CD4-positive, alpha-beta T cell treated with Interleukin-21 for 1 hour (primary cell): ENCODE measurements at places on chromosomes 4 and X.

- DNase-seq = no peak
These were observed 94.8 kb downstream of the TET2 start for GRCh38 chr4:105241451-105241850.

DNA sequence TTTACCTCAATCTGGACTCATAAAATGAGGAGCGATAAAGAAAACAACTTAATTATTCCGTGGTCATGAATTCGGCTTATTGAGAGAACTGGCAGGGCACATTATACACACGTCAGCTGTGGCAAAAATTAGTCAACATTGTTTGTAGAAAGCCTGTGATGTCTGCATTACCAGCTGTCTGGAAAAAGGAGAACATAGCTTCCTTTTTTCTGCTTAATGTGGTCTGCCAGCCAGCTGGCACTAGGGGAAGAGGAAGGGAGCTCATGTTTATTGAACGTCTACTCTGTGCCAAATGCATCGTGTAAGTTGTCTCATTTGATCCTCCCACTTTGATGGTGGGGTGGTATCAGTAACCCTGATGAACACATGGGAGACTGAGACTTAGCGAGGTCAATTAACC, 367.6 kb downstream of the ARHGAP24 start:
- peak; percentile 12 for DNase-seq

DNA sequence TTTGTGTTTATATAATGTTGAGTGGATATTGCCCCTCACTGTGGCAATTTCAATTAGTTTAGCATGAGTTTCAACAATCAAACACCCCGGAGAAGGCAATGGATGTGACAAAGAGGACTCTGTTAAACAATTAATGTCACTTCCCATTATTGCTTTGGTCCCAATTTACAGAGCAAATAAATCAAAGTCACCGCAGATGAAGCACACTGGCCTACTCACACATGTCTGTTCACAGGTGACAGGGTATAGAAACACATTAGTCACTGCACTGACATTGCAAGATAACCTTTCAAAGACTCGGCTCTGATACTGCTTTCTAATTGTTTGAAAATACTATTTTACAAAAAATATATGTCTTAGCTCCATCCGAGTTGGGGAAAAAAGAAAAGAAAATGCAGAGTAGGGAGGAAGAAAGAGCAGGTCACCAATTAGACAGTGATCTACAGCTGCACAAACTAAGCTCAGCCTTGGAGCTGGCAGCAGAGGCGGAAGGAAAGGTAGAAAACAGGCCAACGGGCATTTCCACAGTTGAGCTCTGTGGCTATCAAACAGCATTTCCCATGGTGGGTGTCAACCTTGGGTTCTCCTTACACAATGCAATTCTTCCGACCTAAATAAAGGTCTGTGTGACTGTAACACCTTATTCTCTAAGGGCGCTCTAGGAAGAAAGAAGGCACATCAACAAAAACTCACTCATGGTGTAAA, 53.9 kb downstream of the PPARGC1A start:
- no peak for DNase-seq

DNA sequence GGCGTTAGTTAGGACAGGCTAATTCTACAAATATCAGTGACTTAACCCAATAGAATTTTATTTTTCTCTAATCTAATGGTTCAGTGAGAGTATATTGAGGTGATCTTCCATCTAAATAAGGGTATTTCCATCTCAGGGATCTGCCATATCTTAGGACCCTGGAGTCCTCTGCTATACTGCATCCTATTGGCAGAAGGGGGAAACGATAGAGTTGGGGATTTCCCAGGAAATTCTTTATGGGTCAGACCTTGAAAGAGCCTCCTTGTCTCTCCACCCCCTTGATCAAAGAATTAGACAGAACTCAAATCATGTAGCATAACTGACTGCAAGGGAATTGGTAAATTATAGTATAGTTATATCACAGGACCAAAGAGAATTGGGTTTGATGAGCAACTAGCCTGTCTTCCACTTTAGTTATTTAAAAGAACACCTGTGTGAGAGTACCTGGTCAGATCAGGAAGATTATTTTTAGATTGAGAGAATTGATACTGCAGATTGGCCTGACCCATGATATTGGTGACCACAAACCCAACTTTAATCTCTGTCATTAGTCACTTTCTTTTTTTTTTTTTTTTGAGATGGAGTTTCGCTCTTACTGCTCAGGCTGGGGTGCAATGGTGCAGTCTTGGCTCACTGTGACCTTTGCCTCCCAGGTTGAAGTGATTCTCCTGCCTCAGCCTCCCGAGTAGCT, 25.6 kb downstream of the SMARCA5 start:
- no peak for DNase-seq

DNA sequence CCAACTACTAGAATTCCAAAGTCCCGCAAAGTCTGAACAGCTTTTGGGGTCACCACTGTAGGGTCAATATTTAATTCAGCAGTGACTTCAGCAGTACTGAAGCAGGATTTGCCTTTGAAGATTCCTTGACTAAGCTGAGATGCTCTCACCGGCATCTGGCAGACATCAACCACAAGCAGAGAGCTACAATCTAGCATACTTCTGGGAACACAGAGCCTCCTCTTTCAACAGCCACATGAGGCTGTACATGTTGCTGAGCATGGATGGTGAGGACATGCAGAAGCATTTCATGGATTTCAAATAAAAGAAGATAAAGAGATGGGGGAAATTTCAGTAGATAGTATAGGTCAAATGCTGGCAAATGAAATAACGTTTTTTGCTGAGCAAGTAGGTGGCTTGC, 6.6 kb upstream of the ASB11 start:
- no peak for DNase-seq

GRCh38 chrX:117215683-117216082, 752.9 kb upstream of the CT83 start:
- DNase-seq = no peak

DNA sequence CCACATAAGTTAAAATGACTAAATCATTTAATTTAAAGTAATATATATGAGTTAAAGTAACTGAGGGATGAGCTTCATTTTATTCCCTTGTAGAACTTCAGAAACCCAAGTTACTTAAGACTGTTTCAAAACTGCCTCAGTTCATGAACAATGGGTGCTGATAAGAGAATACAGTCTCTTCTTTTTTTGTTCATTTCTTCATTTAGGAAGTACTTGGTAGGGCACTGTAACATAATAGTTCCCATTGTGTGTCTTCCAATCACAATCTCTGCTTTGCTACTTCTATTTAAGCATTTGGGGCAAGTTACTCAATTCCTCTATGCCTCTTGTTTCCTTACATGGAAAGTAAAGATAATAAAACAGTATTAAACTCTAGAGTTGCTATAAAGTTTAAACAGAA, 50.4 kb downstream of the HHIP start:
- no peak for DNase-seq

GRCh38 chr4:7956270-7956808, 16.7 kb upstream of the AFAP1 start:
- no peak for DNase-seq

GRCh38 chrX:24990535-24990934, 25.2 kb downstream of the ARX start:
- DNase-seq = no peak

GRCh38 chr4:151276787-151277562, at the start of gene PRSS48:
TSS of gene PRSS48 (plus strand) at chr4:151277161. CDS start at chr4:151277173, 12 bp downstream.
- peak; percentile 12 for DNase-seq

DNA sequence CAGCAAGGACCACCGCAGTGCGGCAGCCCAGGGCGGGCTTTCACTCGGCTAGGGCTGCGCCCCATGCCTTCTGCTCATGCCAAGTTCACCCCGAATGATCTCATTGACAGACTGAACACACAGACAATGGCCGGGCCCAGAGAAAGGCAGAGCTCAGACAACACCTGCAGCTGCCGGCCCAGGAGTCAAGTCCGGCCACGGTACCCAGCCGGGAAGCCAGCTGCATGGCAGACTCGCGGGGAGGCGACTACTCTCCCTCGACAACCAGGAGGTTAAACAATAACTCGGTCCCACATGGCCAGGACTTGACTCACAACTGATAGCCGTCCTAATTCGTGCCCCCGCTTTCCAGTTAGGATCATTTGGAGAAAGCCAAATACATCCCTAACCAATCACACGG, 50.4 kb downstream of the ABLIM2 start:
- no peak for DNase-seq

- no peak for DNase-seq
These were observed 69.8 kb downstream of the ZNF827 start for GRCh38 chr4:145868637-145869409.

- DNase-seq = no peak
These were observed 75.4 kb downstream of the SH3KBP1 start for GRCh38 chrX:19811807-19812604.

DNA sequence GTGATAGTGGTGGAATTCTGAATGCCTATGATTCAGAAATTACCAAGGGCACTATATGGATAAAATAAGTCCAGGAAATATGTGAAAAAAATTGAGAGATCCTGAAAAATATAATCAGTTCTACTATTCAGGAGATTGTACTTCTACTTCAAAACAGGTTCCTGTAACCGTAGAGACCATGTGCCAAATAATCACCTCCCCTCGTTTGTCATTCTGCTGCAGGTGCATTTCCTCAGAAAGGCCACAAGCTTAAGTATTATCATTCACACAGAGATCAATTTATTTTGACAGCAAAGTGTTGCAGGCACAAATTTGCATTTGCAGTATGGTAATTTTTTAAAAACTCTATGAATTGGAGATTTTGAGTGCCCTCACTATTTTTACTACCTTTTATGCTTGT, 1000.0 kb downstream of the CCSER1 start:
- DNase-seq = no peak

GRCh38 chrX:84168574-84168973, 19.4 kb downstream of the RPS6KA6 start:
- no peak for DNase-seq

DNA sequence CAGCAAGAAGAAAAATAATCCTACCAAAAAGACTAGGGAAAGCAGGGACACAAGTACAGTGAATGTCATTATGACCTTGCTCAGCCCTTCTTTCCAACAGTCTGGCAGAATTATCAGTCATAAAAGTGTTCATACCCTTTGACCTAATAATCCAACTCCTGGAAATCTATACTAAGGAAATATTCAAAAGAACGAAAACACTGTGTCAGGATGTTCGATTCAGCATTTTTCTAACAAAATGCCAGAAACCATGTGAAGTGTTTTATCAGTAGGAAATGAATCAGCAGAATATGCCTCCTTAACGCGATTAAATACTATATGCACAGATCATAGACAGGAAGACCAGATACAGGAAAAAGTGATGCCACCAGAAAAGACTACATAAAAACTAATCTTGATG, 16.2 kb upstream of the S100G start:
- no peak for DNase-seq

DNA sequence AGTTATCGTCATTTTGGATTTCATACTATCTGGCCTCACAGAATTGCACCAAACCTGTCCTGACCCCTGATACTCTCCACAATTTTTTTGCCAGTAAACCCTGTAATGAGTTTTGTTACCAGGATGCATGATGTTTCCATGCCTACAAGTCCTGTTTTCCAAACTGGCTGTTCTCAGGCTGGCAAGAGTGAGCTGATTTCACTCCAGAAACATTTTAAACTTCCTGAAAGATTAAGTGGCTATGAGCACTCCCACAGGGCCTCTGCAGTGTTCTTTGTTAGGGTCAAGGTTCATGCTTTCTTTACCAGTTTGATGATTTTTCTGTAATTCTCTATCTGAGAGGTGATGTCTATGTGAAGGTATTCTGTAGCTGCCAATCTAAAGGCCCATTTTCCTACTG, 31.7 kb upstream of the PDLIM3 start:
- no peak for DNase-seq

DNA sequence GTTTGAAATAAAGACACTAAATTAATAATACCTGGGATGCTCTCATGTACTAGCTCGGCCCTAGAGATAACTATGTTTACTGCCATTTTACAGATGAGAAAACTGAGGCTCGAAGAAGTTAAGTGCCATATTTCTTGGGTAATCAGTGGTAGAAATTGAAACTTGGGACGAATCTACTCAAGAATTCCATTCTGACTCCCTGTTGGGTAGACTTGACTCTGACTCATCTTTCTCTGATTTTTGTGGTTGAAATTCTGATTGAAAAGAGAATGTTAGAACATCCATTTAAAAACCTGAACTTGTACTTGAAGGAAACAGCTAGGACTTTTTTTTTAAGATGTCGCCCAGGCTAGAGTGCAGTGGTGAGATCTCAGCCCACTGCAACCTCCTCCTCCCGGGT, 50.1 kb upstream of the NSUN7 start:
- no peak for DNase-seq
